ENCODE measurements at places on chromosomes 4 and X.

DNA sequence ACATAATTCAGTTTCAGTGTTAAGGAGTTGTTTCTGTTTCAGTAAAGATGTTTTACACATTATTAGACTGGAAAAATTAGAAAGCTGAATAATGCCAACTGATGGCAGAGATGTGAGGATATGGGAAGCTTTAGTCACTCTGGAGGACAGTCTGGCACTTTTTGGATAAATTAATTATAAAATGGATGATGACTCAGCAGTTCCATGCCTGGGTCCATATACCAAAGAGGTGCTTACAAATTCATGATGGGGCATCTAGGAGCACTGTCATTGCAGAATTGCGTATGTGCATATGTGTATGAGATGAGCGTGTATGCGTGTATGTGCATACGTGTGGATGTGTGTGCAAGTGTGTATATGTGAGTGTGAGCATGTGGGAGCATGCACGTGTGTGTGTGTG lies 31.2 kb upstream of the ANKRD50 start:
- no peak for DNase-seq

- DNase-seq, result no peak
Observed at GRCh38 chr4:103645991-103646390, 73.8 kb downstream of the TACR3 start.

DNA sequence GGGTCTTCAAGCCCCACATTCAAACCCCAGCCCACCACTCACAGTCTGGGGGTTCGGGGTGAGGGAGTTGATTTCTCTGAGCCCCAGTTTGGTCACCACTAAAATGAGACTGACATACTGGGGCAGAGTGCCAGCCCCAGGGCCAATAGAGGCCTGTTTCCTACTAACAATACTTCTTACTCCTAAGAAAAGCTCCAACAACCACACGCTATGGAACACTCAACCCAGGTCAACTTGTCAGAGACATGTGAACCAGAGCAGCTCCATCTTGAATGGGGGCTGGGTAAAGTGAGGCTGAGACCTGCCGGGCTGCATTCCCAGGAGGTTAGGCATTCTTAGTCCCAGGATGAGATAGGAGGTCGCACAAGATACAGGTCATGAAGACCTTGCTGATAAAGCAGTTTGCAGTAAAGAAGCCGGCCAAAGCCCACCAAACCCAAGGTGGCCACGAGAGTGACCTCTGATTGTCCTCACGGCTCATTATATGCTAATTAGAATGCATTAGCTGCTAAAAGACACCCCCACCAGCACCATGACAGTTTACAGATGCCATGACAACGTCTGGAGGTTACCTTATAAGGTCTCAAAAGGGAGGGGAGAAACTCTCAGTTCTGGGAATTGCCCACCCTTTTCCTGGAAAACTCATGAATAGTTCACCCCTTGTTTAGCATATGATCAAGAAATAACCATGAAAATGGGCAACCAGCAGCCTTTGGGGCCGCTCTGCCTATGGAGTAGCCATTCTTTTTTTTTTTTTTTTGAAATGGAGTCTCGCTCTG lies 26.6 kb upstream of the HTRA3 start:
- no peak for DNase-seq

DNA sequence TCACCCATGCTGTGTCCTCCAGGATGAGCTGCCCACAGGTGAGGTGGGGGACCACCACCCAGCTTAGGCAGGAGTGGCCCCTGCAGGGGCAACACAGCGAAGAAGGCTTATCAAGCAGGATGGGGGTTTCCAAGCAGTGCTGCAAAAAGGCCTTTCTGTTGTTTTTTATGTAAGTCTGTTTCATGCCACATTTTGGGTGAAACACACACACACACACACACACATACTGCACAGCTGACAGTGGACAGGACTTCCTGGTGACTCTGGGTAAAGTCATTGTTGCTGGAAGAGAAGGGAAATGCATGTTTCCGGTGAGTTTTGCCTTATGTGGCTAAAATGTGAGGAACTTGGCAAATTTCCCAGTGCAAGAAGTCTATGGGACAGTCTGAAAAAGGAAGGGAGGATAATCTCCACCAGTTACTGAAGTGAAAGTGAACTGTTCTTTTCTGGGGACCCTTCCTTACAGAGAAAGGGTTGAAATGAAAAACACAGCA lies 119.2 kb downstream of the IRF2 start:
- DNase-seq, result no peak

GRCh38 chrX:107574711-107575110 lies 53.6 kb upstream of the PRPS1 start:
- no peak for DNase-seq

GRCh38 chr4:19575924-19576323 lies 675.8 kb upstream of the SLIT2 start:
- no peak for DNase-seq

DNA sequence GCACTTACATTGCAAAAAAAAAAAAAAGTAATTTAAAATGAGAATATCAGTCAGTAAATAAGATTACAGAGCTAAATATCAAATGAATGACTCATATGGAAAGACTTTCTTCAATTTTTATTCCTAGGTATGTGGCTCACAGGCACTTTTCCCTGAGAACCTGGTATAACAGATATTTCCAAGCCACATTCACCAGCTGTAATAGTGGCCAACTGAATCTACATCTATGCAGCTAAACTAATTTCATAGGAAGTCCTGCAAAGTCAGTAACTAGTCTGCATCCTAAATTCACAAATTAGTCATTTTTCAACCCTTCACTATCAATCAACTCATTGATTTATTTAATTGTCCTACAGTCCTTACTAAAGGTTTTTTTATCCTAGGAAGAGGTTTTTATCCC lies 5.6 kb downstream of the PDE5A start:
- no peak for DNase-seq

- DNase-seq, result no peak
Observed at GRCh38 chrX:48754238-48754637, 7.3 kb upstream of the GLOD5 start.

DNA sequence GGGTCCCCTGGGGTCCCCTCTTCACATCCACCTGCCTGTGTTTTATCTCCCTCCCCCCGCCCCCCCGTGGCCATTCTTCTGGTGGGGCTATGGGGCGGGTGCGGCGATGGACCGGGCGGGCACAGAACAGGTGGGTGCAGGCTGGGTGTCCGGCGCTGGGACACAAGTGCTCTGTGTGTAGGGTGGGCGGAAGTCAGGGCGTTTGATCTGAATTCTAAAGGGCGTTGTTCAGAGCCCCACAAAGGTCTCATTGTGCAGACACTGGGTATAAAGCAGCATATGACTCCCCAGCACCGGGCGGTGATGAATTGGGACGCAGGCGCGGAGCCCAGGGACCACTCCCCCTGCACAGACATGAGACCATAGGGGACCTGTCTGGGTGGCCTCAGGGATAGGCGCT lies at the start of gene GJB1:
TSS of gene GJB1 (plus strand) at position 296 of the 400 bp plus-strand sequence. CDS start 484 bp downstream, outside the sequence.
- no peak for DNase-seq

- no peak for DNase-seq
Observed at GRCh38 chr4:4694296-4694772, 152.5 kb upstream of the STX18 start.

GRCh38 chr4:80911458-80911857 lies 119.0 kb upstream of the BMP3 start:
- DNase-seq, result no peak

DNA sequence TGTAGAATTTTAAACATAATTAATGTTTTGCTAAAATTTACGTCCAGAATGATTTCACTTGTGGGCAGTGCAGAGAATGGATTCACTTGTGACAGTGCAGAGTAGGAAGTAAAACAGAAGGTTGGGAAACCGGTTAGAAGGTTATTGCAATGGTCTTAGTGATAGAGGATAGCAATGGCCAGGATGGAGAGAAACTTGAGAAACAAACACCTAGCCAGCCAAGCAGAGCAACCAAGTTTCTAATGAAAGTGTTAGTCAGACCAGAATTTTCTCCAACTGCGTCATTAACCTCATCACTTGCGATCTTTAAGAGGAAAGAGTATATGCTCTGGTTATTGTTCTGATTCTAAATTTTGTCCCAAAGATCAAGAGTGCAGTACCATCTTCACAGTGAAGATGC lies 50.0 kb upstream of the TBC1D9 start:
- DNase-seq, result no peak

All from stimulated activated CD4-positive, alpha-beta T cell treated with anti-CD3 and anti-CD28 coated beads, Interleukin-2, amount 100 ng/mL, for 48 hours (primary cell).